Liver (tissue), 10 donors: ENCODE measurements at places on chromosomes 6 and 20. TPM values are rescaled to one million over a fixed set of nuclear protein-coding genes. Genes with fewer than 3 reads are reported as not detected.

PPP1R16B gene
- 0.84 TPM for total RNA-seq

TSPO2 gene
- 0.25 TPM for total RNA-seq

GSTA1 gene
- total RNA-seq: 160 TPM

TBXT gene
- total RNA-seq: not detected

HLA-DRB1 gene
- 46.1 TPM for total RNA-seq

TFAP2D gene
- not detected for total RNA-seq

SIRPB1 gene
- total RNA-seq: 4.4 TPM

TRAPPC3L gene
- total RNA-seq: 0.08 TPM

DLL1 gene
- total RNA-seq: 2.3 TPM

IGF2R gene
- 67.3 TPM for total RNA-seq

AGPAT4 gene
- 0.92 TPM for total RNA-seq
